IPS DF 19.7 (cell line): ENCODE measurements at places on chromosomes 1 and 21.

GRCh38 chr1:202871367-202871766, 17.6 kb downstream of the RABIF start:
- DNase-seq, result no peak

- DNase-seq, result no peak
Observed at GRCh38 chr1:26281971-26282370, 2.1 kb downstream of the SH3BGRL3 start.

DNA sequence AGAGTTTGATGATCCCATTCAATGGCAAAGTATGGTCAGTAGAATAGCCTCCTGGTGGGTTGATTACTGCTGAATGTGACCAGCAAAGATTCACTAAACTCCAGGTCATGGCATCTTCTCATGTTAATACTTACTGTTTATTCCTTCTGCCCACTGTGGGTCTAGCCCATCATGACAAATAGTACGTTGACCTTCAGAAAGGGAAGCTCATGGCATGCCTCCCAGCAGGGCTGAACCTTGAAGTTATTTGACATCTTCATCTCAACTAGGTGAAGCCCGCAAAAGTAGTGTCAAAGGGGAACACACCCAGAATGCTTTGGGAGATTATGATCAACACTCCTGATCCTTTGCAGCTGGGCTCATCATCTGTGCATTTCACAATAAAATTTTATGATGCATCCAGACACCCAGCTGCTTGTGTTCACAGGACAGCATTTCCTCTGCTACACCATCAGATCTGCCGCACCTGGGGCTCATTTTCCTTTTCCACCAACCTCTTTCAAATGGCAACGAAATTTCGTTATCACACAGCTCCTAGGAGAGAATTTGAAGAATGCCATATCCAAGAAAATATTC, 49.6 kb downstream of the HLX start:
- DNase-seq, result no peak

- no peak for DNase-seq
Observed at GRCh38 chr1:205074513-205074912, 9.7 kb downstream of the TMEM81 start.

DNA sequence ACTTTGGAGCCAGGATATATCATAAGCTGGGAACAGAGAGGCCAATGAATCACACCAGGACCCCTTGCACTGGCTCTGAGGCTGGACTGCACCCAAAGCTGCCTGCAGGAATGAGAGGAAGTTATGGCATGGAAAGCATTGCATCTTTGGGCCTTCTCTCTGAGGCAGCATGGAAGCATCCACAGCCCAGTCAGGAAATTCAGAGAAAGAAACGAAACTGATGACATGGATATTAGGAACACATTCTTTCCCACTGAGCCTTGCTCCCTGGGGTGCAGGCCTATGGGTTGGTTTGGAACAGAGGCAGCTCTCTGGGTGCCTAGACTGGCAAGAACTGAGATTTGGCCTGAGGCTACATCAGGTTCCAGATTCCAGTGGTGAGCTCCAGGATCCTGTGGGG, 98.6 kb downstream of the NGF start:
- no peak for DNase-seq

GRCh38 chr21:16583556-16583955, 853.8 kb downstream of the USP25 start:
- DNase-seq, result no peak

- DNase-seq, result no peak
Observed at GRCh38 chr1:113138778-113139177, 65.8 kb downstream of the LRIG2 start.

GRCh38 chr1:28161751-28162150, 14.7 kb downstream of the PTAFR start:
- no peak for DNase-seq

DNA sequence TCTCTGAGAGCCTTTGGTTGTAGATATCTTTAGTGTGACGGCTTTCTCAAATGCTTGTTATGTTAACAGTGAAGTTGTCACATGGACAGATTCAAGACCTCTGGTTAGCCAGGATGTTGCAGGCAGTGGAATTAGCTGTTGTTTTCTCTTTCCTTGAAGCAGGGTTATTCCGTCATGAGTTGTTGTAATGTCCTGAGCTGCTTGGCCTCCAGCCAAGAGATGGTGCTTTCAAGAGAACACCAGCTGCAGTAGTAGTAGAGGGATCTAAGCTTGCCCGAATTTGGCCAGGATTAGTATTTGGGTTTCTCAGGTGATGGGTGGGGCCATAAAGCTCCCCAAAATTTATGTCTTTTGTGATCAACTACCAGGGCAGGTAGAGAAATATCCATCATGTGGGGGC, 13.4 kb downstream of the KCNE1 start:
- DNase-seq, result no peak

- DNase-seq, result no peak
Observed at GRCh38 chr1:3566003-3566885, 45.1 kb downstream of the MEGF6 start.

DNA sequence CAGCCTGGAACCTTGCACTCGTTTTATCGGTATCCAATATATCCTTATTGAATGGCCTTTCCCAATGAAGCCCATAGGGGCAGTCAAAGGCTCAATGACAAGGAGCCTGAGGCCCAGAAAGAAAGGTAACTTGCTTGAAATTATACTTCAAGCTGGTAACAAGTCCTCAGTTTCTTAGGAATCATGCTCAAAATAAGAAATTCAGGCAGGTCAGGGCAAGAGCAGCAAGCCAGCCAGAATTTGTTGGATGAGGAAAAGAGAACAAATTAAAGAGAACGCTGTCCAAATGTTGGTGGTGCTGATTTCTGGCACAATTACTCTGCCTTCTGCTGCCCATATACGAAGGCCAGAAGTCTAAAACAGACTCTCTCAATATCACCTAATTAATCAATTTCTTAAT, 77.6 kb downstream of the DDX20 start:
- DNase-seq, result no peak

- DNase-seq, result no peak
Observed at GRCh38 chr1:109547463-109548320, 723 bp upstream of the GNAI3 start.
